Thoracic aorta (tissue), 2 donors: ENCODE measurements at places on chromosomes 13 and 19. TPM values are rescaled to one million over a fixed set of nuclear protein-coding genes. Genes with fewer than 3 reads are reported as not detected.

LTBP4 gene
- 905 TPM for total RNA-seq

FSTL3 gene
- total RNA-seq: 595 TPM

GNA15 gene
- 14.0 TPM for total RNA-seq

DNAAF3 gene
- total RNA-seq: not detected

ZNF100 gene
- 6.6 TPM for total RNA-seq

PDX1 gene
- total RNA-seq: not detected

DNA sequence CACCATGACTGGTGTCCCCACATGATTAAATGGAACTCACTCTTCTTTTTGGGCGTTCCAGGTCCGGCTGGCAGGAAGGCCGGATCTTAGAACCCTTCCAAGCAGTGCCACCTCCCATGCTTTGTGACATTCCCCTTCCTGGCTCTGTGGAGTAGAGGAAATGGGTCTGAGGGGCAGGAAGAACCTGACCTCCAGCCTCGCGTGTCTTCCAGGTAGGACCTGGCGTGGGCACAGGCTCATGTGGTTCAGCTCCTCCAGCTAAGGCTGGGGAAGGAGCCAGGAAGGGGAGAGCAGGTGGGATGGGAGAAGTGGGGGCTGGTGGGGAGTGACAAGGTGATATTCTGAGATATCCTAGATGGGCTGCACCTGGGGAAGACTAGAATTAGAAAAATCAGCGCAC, 2.1 kb downstream of the TMEM255B start:
- DNase-seq: no peak

DNA sequence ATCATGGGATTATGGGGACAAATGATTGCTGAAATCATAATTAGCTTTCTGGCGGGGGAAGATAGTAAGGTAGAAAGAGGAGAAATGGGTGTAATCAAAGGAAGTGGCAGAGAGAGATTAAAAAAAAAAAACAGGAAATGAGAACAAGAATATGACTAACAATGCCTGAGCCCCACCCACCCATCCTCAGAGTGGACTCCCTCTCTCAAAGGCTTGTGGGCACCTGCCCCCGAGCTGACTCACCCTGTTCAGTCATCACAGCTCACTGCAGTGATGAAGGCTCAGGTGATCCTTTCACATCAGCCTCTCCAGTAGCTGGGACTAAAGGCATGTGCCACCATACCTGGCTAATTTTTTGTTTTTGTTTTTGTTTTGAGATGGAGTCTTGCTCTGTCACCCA, 26.4 kb upstream of the TPT1 start:
- peak; percentile 29 for DNase-seq

DNA sequence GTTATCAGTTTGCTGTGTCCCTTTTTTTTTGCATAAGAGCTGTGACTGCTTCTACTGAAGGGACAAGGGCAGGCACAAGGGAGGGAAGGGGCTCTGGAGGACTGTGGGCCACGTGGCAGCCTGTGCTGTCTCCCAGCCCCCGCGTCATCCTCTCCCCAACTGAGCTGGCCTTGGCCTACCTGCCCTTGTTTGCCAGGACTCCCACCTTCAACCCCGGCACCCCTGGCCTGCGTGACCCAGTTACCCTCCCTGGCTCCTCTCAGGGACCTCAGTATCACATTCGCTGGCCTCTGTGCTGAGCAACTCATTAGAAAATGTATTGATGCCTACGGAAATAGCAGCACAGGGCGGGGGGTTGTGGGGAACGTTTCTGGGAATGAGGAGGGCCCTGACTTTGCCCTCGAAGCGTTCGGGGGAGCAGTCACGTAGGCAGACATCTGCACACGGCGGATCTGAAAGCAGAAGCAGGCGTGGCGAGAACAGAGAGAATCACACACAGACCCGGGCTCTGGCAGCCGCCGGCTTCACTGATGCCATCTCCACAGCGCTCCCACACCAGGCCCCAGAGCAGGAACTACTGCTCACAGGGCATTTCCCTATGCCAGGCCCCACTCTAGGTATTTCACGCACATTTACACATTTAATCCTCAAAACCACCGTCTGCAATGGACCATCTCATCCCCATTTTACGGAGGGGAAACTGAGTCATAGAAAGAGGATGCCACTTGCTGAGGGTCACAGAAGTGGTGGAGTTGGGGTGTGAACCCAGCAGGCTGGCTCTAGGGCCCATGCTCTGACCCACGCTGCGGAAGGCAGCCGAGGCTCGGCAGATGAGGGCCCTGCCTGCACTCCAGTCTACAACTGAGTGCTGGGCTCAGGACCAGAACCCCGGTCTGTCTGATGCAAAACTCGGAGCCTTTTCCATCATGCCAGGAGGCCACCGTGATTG, 5.7 kb upstream of the ATF5 start:
- DNase-seq: no peak

DNA sequence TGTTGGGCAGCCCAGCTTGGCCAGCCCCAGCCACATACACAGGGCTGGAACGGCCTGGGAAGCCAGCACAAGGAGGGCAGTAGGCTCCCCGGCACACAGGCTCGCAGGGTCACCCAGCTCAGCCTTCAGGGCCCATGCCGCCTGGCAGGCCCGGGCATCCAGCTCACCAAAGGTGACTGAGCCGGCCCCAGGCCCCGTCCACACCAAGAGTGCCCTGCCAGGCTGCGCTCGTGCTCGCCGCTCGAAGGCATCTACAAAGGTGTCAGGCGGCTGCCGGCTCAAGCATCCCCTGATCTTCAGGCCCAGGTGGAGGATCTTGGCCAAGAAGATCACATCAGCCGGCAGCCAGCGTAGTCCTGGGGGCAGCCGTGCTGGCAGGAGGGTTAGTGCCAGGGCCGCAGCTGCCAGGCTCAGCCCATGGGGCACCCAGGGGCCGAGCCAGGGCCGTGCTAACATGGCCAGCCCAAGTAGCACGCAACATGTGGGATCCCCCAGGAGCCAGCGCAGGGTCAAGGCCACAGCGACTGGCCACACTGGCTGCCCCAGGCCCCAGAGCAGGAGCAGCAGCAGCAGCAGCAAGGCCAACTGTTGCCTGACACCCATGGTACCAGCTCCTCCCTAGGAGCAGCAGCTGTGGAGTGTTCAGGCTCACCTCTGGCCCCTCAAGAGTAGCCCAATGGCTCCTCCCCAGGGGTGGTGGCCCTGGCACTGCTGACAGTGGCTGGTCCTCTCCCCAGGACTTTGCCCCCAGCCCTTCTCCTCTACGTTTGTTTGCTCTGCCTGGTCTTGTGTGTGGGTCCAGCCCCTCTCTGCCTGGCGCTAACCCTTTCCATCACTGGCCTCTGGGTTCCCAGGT, at the start of gene SLC27A5:
Gene SLC27A5 (minus strand): TSS at position 640 of the 856 bp plus-strand sequence. CDS start 37 bp downstream, at position 603.
- DNase-seq: no peak

DNA sequence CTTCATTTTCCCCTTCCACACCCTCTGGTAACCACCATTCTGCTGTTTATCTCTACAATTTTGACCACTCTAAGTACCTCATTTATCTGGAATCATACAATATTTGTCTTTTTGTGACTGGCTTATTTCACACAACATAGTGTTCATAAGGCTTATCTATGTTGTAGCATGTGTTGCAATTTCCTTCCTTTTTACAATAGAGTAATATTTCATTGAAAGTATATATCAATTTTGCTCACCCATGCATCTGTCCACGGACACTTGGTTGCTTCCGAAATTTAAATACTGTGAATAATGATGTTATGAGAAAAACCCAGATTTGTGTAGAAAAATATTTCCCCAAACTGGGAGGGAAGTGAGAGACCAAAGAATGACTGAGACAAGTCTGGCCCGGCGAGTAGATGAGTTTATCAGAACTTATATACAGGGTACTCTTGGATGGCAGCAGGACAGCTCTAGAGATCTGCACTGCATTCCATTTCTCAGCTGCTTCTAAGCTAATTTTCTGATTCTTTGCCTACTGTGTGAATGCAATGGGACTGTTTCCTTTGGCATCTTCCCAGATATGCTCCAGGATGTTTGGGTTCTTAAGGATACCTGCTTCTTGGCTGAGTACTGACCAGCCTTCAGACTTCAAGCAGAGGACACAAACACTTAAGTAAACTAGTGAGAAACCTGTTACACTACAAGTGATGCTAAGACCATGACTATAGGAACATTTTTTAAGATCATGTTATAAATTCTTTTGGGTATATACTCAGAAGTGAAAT, 834.0 kb upstream of the PCDH9 start:
- no peak for DNase-seq

DNA sequence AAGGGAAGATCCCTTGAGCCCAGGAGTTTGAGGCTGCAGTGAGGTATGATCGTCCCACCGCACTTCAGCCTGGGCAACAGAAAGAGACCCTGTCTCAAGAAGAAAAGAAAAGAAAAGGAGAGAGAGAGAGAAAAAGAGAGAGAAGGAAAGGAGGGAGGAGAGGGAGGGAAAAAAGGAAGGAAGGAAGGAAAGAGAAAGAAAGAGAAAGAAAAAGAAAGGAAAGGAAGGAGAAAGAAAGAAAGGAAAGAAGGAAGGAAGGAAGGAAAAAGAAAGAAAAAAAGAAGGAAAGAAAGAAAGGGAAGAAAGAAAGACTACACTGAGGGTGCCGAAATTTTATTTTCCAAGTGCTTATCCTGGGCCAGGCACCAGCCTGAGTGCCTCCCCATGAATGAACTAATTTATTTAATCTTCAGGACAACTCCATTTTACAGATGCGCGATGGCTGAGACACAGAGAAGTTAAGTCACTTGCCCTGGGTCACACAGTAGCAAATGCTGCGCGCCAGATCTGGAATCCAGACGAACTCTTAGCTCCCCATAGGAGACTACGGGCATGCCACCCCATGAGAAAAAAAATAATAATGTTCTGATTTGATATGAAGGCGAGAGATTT, 2.7 kb downstream of the CDC42EP5 start:
- DNase-seq: no peak

- DNase-seq: no peak
Measured at GRCh38 chr13:39210961-39211534, 172.8 kb downstream of the NHLRC3 start.

DNA sequence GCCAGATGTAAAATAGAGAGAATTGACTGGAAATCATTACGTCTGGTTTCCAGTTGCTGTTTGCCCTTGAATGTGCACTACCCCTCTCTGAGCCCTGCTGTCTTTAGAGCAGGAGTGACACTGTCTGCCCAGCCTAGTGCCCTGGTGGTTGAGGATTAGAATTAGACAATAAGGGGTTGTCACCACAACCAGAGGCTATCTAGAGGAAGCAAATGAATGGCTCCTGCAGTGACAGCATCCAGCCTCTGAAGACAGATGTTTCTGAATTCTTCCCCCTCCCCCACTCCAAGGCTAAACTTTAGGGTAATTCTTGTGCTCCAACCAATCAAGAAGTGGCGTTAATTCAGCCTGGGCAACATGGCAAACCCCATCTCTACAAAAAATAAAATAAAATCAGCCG, 2.0 kb downstream of the RAB8A start:
- DNase-seq: no peak

DNA sequence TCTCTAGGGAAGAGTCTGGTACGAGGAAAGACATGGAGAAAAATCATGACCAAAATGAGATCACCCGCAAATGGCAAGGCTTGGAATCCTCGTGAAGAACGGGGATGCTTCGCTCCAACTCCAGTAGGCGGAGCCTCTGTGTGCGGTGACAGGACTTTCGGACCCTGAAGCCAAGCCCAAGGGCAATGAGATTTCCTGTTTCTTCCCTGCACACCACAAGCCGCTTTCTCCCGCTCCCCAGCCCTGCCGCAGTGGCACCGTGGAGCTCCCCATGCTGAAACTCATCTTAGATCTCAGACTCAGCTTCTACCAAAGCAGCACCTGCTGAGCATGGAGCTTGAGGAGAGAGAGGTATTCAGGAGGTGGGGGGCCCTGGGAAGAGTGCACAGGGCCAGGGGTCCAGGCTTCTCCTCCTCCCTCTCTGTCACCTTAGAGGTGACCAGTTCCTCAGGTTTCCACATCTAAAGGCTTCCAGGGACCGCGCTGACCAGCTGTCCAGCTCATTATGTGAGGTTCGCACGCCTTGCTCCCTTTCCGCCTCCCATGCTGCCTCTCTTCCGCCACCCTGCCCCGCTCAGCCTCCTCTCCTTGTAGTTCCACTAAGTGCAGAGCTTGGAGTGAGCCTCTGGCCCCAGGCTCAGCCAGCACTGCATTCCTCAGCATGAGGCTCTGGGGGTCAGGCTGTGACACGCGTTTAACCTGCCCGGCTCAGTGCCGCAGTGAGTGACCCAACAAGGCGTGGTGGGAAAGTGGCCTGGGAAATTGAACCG, 153.8 kb upstream of the SOX1 start:
- no peak for DNase-seq

- no peak for DNase-seq
Measured at GRCh38 chr13:36432106-36432544, at the start of gene CCNA1. Gene CCNA1, plus strand, starts transcription at chr13:36432495. Its CDS starts 562 bp downstream, at chr13:36433057.

- no peak for DNase-seq
Measured at GRCh38 chr13:110263888-110264287, 43.1 kb downstream of the COL4A1 start.

DNA sequence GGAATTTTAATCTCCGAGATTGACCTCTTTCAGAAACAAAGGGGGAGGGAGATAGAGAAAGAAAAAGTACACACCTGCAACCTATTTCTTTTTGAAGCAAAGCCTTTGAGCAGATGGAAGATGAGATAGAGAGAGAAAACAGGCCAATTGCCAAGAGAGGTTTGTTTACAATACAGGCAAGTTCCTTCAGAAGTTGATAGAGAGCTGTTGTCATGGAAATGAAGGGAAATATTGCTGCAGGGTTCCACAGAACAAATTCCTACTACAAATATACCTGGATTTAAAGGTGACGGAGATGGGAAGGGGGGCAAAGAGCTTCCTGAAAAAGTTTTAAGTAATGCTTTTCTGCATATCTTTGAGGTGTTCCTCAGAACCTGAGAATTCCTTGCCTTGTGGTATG, 388.4 kb downstream of the NDFIP2 start:
- DNase-seq: no peak
